Uterus (tissue), 4 donors: ENCODE measurements at places on chromosomes 12 and 14. TPM values are rescaled to one million over a fixed set of nuclear protein-coding genes. Genes with fewer than 3 reads are reported as not detected.
A peak's percentile ranks its signal among the peaks of the same experiment; 100 is the strongest.

DNA sequence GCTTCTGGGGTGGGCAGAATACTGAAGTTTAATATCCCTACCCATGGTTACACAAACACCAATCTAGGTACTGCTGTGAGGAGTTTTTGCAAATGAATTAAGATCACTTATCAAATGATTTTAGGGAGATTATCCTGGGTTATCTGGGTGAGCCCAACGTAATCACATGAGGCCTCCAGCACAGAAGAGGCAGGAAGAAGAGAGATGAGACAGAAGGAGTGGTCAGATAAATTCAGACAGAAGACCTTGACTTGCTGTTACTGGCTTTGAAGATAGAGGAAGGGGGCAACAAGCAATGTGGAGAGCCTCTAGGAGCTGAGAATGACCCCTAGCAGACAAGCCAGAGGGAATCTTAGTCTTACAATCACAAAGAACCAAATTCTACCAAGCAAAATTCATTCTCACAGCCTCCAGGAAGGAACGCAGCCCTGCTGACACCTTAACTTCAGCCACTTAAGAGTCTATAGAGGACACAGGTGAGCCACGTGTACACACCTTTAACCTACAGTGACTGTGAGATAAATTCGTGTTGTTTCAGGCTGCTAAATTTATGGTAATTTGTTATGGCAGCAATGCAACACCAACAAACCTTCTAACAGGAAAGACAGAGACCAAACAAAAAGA, 49.4 kb downstream of the FERMT2 start:
- no peaks in the 10 kb centered on the region for H3K4me1 ChIP-seq
- no peak overlapping the region for H3K4me3 ChIP-seq
- H3K27ac ChIP-seq = no peak overlapping the region
- no peak for DNase-seq
- no peaks in the 10 kb centered on the region for H3K36me3 ChIP-seq

GRCh38 chr12:6929466-6930452, 2.0 kb downstream of the ATN1 start:
- H3K36me3 ChIP-seq = no peaks in the 10 kb centered on the region
- peaks cover 30% of the 10 kb centered on the region for H3K4me1 ChIP-seq
- peak overlapping the region; percentile 74 for H3K4me3 ChIP-seq

The RNU4-1 gene
- 2,308 TPM for total RNA-seq

DNA sequence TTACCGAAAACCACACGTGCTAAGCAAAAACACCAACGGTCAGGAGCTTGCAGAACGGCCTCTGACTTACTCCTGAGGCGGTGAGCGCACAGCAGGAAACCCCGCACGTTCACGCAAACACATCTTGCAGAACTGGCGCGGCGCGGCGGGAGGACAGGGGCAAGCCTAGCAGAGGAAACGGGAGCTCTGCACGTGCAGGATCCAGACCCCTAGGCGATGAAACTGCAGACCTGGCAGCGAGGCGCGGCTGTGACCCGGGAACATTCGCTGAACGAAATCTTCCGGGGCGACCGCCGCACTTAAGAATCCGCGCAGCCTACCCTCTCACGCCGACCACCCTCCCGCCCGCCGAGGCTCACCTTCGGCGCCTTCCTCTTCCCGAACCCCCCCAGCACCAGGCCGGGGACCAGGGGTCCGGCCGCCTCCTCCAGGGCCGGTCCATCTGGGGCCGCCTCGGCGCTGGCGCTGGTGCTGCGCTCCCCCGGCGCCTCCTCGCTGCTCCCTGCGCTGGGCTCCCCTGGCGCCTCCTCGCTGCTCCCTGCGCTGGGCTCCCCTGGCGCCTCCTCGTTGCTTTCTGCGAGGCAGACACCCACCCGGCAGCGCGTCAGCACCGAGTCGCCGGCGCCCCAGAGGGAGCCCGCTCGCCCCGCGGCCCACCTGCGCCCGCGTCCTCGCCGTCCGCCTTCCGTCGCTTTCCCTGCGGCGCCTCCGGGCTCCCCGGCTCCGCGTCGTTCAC, 615 bp downstream of the DDX51 start:
- peak overlapping the region; percentile 41 for H3K27ac ChIP-seq
- H3K4me1 ChIP-seq = peaks cover 20% of the 10 kb centered on the region
- H3K27me3 ChIP-seq = no peaks in the 10 kb centered on the region
- DNase-seq = no peak
- H3K4me3 ChIP-seq = peak overlapping the region; percentile 90
- H3K36me3 ChIP-seq = no peaks in the 10 kb centered on the region

DNA sequence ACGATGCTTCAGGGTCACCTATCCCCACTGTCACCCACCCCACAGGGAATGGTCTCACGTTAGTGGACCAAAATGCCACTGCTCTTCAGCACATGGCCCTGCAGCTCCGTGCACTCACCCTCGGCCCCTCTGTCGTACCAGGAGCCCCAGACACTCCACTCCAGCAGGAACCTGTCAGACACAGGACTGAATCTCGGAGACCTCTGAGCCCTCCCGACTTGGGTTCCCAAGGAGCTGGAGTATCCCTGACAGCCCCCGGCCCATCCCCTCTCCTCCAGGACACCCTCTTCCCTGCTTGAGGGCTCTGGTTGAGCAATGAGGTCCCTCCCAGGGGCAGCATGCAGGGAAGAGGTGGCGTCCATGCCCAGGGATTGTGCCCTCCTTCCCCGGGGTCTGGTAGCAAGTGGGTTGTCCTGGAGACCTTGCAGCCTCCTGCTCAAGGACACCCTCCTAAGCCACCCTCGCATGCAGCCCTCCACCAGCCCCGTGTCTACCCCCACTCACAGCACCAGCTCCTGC, 20.4 kb upstream of the LRTM2 start:
- no peak overlapping the region for H3K4me3 ChIP-seq
- DNase-seq = no peak

GRCh38 chr12:66624806-66625205, 54.1 kb downstream of the GRIP1 start:
- no peaks in the 10 kb centered on the region for H3K36me3 ChIP-seq
- H3K27ac ChIP-seq = no peak overlapping the region
- H3K27me3 ChIP-seq = no peaks in the 10 kb centered on the region
- DNase-seq = no peak
- no peak overlapping the region for H3K4me3 ChIP-seq

DNA sequence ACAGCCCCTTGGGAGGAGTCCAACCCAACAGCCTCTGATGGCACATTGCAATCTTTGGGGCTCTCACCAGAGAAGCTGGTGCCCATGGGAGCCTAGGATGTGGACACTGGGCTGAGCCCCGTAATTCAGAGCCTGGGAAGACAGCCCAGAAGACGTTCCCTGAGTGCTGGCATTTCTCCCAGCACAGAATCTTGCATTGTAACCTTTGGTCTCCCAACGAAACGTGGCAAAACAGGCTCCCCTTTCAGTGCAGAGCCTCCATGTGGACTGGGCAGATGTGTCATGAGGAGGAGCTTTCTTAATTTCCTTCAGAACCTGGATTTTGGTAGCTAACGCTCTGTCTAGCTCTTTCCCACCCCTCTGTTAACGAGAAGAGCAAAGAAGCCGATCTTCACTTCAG, 26.3 kb downstream of the BATF start:
- H3K4me3 ChIP-seq = no peak overlapping the region
- no peak overlapping the region for H3K27ac ChIP-seq
- DNase-seq = no peak
- H3K36me3 ChIP-seq = no peaks in the 10 kb centered on the region
- H3K27me3 ChIP-seq = no peaks in the 10 kb centered on the region

- no peaks in the 10 kb centered on the region for H3K36me3 ChIP-seq
- no peak overlapping the region for H3K4me3 ChIP-seq
- H3K27ac ChIP-seq = peak overlapping the region; percentile 68
- H3K27me3 ChIP-seq = no peaks in the 10 kb centered on the region
- no peak for DNase-seq
These were observed 7.9 kb downstream of the EIF2B2 start for GRCh38 chr14:75010472-75011093.

DNA sequence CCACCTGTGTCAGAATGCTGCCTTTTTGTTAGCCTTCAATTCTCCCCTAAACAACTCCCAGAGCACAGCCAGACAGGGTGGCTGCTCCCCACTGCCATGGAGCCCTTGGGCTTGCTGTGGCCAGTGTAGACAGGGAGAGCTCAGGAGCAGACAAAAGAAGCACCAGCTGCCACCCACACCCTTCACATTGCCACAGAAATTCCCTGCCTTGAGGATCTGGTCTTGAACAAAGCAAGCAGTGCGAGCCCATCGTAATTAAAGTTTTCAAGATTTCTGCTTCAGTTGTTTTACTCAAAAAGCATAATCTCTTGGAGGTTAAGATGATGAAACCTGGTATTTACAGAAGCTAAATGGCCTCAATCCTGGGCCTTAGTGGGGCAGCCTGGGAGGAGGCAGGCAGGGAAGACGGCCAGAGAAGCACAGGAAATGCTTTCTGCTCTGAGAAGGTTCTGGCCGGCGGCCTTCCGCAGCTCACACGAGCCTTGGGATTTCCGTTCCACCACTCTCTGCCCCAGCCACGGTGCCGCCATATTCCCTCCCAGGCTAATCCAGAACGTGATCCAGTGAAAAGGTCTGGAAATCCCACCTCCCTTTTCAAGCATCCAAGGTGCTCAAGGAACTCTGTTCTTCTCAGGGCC, 535.2 kb downstream of the BCL11B start:
- H3K27ac ChIP-seq = no peak overlapping the region
- no peaks in the 10 kb centered on the region for H3K36me3 ChIP-seq
- no peak overlapping the region for H3K4me3 ChIP-seq
- H3K27me3 ChIP-seq = no peaks in the 10 kb centered on the region

The ACOT4 gene
- not detected for total RNA-seq

- peaks cover 8% of the 10 kb centered on the region for H3K4me1 ChIP-seq
- no peaks in the 10 kb centered on the region for H3K36me3 ChIP-seq
- no peaks in the 10 kb centered on the region for H3K27me3 ChIP-seq
- no peak overlapping the region for H3K4me3 ChIP-seq
- H3K27ac ChIP-seq = peak overlapping the region; percentile 95
- no peak for DNase-seq
These were observed 22.9 kb downstream of the CACNA1C start for GRCh38 chr12:2075508-2076195.

GRCh38 chr12:53560351-53560750, 53.1 kb upstream of the NPFF start:
- no peaks in the 10 kb centered on the region for H3K27me3 ChIP-seq
- DNase-seq = no peak
- H3K4me3 ChIP-seq = no peak overlapping the region
